ENCODE measurements at places on chromosomes 7 and 10.

DNA sequence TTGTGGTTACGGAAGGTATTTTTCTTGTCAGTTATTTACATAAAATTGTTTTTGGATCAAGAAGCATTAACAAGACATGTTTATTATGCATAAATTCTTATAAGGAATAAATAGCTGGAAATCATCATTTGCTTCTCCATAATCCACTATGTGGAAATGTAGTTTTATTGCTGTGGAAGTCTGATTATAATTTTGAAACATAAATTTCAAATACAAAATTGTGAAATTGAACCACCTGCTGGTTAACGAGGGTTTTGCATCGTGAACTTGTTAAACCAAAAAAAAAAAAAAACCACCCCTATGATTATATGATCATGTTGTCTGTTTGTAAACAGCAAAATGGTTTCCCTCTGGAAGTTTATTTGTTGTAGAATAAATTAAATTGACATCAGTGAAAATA, 25.9 kb downstream of the ABRAXAS2 start:
- DNase-seq, result no peak

- no peak for DNase-seq
Observed at GRCh38 chr10:86536294-86536861, 14.8 kb upstream of the WAPL start.

DNA sequence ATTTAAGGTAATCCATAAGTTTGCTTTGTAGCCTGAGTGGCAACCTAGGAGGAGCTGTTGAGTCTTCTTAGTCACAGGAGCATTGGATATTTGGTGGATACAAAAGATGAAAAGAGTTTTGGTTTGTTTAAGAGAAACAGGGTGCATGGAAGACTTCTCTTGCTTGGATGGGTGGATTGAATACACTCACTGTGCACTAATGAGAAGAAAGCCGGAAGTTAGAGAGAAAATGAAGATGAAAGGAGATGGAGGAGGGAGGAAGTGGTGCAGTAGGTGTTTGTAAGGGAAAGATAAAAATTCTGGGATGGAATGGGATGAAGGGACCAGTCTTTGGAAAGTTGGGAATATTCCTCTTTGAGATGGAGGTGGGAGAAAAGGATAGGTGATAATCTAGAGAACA, 7.7 kb downstream of the MDFIC start:
- DNase-seq, result no peak

DNA sequence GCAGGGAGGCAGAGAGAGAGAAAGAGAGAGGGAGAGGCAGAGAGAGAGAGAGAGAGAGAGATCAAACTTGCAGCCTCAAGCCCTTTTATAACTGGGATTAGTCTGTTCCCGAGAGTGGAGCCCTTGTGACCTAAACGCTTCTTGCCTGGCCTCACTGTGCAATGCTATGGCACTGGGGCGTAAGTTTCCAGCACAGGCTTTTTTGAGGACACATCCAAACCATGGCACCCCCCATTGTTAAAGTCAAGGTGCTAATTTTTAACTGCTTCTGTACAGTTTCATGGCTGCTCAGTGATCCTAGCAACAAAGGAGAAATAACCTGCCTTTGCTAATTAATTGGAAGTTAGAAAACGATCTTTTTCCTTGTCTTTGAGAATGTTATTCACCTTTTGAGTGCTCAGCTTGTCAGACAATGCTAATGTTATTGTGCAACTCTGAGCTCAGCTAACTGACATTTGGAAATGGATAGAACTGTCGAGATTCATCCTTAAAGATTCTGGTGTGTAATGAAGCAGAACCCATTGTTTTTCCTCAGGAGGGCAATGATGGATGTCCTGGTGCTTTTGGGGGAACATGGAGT, 268.4 kb downstream of the GLRX3 start:
- no peak for DNase-seq

GRCh38 chr10:59812519-59813122, 59.4 kb upstream of the MRLN start:
- DNase-seq, result no peak

DNA sequence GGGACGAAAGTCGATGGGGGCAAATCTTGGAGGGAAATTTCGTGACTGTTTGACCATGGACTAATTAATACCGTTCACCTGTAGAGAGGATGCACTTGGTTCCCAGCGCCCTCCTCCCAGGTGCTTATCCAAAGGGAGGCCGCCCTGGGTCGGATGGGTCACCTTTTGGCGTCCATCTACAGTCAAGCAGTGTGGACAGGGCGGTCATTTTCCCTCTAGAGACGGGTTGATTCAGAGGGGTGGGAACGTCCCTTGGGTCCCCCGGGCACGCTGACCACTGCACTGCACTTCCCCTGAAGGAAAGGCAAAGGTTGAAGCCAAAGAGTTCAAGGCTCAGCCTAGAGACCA, 2.0 kb downstream of the PRR15 start:
- no peak for DNase-seq

- DNase-seq, result no peak
Observed at GRCh38 chr7:17986851-17987250, 40.8 kb downstream of the PRPS1L1 start.

GRCh38 chr7:114851406-114852061, 70.4 kb upstream of the MDFIC start:
- DNase-seq, result no peak

Measured in GOT3 (cell line).